Activated T-helper 2 cell treated with anti-CD3 and anti-CD28 coated beads, Interferon-gamma antibody, Interleukin-2, Interleukin-4, amounts not matched to agents 10 μg/mL and 5 μg/mL and 100 μg/mL, durations not matched to agents 14 hours and 24 hours and 36 hours (primary cell): ENCODE measurements at places on chromosomes 6 and 20.

GRCh38 chr6:9875605-9876353, 539.1 kb downstream of the TFAP2A start:
- no peak for DNase-seq

GRCh38 chr6:95551678-95552324, 25.5 kb upstream of the MANEA start:
- no peak for DNase-seq

DNA sequence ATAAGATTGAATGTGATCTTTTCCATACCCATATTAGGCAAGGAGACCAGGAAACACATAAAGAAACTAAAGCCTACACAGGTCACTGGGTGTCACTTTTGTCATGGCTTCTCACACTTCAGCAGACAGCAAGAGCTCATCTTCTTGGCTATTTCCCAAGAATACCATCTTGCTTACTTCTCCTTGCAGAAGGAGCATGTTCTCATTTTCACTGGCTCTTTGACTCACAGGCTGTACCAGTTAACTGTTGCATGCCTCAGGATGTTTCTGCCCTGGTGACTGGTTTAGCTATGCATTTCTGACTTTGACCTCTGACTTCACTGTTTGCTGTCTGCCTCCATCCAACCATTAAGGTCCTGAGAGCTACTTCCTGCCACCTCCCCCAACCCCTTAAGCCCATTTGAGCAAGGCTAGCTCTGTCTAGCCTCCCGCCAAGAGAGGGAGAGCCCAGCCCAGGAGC, 40.3 kb upstream of the OGFRL1 start:
- DNase-seq, result no peak

- no peak for DNase-seq
Observed at GRCh38 chr20:44756011-44756688, 10.5 kb downstream of the KCNK15 start.

DNA sequence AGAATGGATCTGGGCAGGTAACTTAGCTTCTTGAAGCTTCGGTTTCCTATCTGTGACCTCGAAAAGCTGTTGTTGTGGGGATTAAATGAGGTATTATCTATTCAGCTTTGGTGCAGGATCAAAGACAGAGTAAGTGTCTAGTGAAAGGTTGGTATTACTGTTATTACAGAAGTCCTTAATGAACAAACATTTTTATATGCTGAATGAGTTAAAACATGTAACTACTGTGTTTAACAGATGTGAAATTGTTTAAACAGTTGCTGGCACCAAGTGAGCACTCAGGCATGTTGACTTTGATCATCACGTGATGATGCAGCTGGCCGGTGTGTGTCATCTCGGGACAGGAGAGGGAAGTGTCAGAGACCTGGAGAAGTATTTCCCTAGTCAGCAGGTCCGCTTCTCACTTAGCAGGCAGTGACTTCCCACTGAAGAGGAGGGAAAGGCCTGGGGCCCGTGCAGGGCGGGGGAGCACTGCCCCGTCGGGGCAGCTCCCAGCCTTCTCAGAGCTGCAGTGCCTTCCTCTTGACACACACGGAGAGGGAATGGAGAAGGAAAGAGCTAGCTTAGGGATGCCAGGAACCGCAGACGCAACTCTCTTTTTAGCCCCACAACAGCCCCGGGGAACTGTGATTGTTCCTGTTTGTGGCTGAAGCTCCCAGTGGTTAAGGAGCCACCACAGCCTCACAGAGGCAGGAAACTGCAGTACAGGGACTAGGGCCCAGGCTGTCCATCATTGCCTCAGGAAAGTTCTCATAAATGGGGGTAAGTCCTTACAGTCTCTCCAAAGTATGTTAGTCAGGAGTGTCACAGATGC, 18.0 kb downstream of the TUBB2A start:
- no peak for DNase-seq

DNA sequence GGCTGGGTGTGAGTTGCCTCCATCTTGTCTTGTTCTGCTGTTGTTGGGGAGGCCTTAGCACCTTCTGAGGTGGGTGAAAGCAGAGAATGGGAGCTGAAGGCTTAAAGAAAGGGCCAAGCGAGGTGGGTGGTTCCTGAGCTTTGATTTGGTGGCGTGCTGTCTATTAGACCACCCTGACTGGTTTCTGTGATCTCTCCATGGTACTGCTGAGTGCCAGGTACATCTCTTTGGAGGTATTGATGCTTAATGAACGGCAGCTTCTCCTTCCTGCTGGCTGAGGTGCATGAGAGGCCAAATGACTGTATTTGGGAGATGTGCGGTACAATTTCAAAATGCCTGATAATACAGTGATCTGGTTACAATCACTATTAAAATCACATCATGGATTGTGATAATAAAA, 15.4 kb downstream of the RIN2 start:
- DNase-seq, result no peak

DNA sequence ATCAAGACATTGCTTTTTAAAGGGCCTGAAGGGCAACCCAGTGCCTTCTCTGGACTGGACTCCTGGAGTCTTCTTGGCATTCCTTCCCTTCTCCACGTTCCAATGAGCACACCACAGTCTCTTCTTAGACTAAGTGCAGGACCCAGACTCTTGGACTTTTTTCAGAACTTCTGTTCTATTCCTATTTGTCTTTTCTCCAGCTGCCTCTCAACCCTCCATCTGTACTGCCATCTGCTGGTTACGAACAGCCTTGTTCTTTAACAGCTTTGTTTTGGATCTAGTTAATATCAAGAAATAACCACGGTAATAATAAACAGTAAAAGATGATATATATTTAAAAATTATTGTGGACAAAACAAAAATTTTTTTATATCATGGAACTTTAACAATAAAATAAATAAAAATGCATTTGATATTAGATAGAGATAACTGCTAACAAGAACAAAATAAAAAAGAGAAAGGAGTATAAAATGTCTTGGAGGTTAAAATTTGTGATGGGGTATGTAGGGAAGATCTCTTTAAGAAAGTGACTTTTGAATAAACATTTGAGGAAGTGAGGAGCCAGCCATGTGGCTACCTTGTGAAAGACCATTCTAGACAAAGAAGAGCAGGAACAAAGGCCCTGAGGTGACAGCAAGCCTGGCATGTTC, 105.1 kb upstream of the HCRTR2 start:
- no peak for DNase-seq

GRCh38 chr20:58669287-58670006, 18.4 kb downstream of the STX16 start:
- no peak for DNase-seq

DNA sequence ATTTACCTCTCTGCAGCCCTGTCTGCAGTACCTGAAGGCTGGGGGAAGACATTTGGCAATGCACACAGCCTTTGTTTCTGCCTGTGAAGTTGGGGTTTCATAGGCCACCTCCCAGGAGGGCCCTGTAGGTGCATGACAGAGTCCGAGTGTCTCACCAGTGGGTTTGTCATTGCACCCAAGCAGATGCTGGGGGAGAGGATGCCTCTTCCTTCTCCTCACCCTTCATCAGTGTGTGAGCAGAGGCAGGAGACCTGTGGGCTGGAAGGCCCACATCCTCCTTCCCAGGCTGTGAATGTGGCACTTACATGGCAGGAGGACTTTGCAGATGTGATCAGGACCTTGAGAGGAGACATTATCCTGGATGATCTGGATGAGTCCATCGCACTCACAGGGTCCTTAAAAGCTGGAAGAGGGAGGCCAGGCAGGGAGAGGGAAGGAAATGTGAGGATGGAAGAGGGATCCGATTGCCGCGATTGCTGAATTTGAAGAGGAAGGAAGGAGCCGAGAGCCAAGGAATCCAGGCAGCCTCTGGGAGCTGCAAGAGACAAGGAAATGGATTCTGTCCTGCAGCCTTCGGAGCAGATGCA, 30.4 kb downstream of the SYNJ2 start:
- DNase-seq, result no peak

GRCh38 chr20:59151820-59152219, 11.8 kb upstream of the ZNF831 start:
- DNase-seq, result no peak
